ENCODE measurements at places on chromosomes 2 and 18.
A peak's percentile ranks its signal among the peaks of the same experiment; 100 is the strongest.

GRCh38 chr2:11862049-11862448 is 115.6 kb downstream of the LPIN1 start:
- DNase-seq: no peak

DNA sequence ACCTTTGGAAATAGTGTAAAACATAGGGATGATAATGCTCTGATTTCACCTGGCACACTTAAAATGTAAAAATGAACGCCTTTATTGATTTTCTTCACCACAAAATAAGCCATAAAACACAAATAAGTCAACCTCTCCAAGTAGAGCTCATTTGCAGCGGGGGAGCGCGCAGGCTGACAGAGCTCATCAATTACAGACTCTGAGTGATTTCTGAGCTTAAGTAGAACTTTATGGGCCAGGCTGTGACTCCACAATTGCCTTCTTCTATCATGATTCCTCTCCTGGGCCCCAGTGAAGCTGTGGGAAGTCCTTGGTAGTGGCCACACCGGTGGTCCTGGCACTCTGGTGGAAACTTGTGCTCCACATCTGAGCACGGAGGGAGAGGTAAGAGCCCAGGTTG is 789.0 kb upstream of the RAB6C start:
- no peak for DNase-seq

DNA sequence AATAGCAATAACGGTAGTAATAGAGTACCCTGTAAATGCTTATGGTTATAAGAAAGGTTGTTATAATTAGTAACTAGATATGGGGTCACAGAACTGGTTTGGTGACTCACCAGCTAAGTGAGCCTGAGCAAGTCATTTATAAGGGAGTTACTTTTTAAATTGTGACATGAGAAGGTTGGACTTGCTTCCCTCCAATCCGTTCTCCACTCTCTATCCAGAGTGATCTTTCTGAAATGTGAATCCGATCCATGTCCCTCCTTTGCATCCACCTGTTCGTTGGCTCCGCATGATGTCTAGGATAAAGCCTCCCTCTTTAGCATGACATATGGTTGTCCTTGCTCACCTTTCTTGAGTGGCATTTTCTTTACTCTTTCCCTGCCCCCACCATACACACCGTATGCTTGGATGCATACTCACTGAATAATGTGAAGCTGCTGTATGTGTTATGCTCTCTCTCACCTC is 83.1 kb downstream of the CDC42EP3 start:
- no peak for DNase-seq

DNA sequence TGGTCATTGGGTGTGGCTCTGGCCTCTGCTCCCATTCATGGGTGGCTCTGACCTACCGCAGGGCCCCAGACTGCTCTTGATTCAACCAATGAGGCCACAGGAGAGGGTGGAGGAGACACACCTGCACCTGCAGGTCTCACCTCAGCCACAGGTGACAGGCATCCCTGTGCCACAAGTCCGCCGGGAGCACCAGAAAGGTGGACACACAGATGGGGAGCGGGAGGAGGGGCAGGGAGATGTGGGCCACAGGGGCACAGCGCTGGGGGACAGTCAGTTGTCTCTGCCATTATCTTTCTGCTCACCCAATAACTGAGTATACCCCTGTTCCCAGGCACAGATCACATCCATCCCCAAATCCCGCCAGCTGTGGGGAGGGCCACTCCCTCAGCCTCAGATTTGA is 189.1 kb upstream of the SALL3 start:
- DNase-seq: no peak

DNA sequence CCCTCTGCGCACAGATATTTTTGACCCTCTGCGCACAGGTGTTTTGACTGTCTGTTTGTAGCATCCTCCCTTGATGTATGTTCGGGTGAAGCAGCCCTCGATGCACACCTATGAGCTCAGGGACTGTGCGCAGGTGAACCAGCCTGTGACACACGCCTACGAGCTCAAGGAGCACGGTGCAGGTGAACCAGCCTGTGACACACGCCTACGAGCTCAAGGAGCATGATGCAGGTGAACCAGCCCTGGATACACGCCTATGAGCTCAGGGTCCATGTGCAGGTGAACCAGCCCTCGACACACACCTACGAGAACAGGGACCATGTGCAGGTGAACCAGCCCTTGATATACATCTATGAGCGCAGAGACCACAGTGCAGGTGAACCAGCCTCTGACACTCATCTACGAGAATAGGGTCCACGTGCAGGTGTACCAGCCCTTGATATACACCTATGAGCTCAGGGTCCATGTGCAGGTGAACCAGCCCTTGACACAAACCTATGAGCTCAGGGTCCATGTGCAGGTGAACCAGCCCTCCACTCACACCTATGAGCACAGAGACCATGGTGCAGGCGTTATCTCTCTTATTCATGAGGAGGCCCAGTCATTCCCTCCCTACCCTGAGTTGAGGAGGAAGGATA is 33.9 kb downstream of the SH3BP4 start:
- no peak for DNase-seq

- peak; percentile 12 for DNase-seq
These were observed 17.3 kb downstream of the EN1 start for GRCh38 chr2:118830118-118830517.

DNA sequence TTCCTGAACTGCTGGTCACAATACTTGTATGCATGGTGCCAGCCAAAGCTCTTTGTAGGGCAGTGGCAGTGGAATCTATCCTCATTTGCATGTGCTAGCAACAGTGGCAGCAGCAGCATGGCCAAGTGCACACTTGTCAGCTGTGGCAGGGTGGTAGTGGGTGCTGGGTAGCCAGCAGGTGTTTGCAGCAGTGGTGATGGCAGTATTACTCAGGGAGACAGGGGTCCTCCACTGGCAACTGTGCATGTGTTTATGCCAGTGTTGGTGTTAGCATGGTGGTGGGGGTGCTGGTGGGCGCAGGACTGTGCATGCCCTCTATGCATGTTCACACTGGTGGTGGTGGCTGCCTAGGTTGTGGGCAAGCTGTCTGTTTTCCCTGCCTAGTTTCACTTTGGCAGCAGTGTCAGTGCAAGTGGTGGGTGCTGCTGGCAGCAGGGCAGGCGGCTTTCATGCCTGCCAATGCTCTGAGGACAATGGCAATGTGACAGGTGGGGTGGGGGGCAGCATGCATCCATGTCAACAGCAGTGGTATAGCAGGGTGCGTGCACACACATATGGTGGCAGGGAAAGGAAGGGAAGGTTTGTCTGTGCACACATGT is 41.2 kb downstream of the GALNT13 start:
- no peak for DNase-seq

Measured in OCI-M1 (cell line).